Activated CD8-positive, alpha-beta memory T cell treated with anti-CD3 and anti-CD28 coated beads, Interleukin-2, amount 50 U/mL, for 4 hours (primary cell): ENCODE measurements at places on chromosomes 6 and 20.

GRCh38 chr20:60030471-60030870 is 72.2 kb downstream of the CDH26 start:
- DNase-seq = no peak

- DNase-seq = no peak
These were observed at the start of gene RHAG for GRCh38 chr6:49636713-49637349. Gene RHAG (minus strand): TSS chr6:49636839. CDS start chr6:49636812, 27 bp downstream.

DNA sequence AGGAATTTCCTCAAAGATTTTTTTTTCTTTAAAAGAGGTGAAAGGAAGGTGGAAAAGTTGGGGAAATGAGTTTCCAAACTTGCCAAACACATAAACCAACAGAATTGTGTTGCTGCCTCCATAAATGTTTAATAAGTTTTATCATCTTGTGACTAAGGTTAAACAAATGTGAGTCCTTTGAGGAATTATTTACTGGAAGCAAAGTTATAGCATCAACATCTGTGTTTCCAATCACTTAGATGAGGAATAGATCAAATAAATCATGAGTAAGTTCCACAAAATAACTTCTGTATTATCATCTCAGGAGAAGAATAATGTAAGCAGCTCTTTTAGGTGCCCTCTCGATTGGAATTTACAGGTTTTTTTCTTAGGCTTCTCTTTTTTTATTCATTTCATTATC is 20.5 kb downstream of the TSHZ2 start:
- DNase-seq = no peak

DNA sequence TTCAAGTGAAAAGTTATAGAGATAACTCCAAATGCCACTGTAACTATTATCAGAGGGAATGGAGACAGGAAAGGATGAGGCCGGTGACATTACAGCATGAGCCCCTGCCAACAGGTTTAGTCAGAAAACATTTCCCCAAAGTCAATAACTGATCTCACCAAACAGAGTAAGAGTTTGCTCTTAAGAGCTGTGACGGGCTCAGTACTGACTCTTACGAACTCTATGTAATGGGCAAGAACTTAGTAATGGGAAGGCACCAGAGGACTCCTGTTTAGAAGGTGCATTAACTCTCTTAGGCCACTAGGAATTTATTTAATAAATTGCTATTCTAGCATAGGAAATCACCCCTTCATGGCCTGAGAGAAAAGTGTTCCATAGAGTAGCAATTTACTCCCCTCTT is 76.8 kb downstream of the SAMD5 start:
- no peak for DNase-seq
